ENCODE measurements at places on chromosomes 16 and 17.

- DNase-seq: no peak
Observed at GRCh38 chr17:21275047-21275578, 9.4 kb upstream of the MAP2K3 start.

DNA sequence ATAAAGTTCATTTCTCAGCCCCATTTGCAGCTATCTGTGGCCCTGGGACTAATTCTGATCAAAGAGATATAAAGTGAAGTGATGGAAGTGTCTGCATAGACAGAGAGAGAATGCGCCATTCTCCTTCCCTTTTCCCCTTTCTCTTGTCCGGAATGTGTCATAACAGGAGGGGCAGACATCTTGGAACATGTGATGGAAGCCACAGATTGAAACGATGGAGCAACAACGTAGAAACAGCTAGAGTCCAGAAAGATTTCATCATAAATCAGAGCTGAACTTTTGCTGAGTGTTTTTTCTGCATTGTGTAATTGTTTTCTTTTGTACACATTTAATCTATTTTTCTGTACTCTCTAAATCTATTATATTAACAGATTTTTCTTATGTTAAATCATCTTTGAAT is 11.3 kb downstream of the ASGR1 start:
- DNase-seq: no peak

- no peak for DNase-seq
Observed at GRCh38 chr17:78016852-78017251, 58.3 kb downstream of the TNRC6C start.

GRCh38 chr16:30351586-30352419 is 3.3 kb downstream of the CD2BP2 start:
- no peak for DNase-seq

GRCh38 chr17:44324092-44324570 is 492 bp downstream of the SLC25A39 start:
- DNase-seq: no peak

GRCh38 chr17:68172461-68172954 is 75.3 kb upstream of the AMZ2 start:
- peak; percentile 67 for DNase-seq

DNA sequence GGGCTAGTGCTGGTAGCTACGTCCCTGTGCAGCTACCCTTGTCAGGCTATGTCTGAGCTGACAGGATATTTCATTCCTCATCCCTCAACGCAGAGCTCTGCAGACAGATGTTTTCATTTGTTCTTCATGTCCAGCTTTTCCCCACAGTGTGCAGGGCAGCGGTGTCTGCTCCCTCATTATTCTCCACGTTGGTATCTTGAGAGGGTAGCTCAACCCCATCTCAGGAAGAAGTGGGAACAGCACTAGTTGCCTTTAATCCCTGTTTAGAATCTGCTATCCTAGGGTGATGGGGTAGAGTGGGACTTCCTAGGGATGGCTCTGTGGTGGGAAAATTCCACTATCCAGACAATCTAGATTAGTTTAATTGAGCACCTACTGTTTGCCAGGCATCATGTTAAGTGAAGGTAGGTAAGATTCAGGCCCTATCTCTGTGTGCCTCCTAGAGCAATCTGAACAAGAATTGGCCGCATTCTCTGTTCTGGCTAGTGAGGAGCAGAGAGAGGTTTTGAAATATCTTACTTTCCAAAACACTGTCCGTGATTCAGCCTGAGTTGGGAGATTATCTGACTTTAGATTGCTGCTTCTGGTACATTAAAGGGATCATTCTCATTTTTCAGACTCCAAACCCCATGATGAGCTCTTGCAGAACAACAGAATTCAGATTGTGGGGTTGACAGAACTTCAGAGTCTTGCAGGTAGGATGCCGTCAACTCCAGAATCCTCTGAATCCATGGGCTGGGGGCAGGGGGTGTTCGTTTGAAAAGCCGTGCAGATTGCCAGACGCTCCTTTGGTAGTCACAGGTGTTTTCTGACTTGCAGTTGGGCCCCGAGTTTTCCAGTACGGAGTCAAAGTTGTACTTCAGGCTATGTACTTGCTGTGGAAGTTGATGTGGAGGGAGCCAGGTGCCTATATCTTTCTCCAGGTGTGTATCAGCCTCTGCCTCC is 963 bp downstream of the ALG1 start:
- DNase-seq: no peak

- DNase-seq: no peak
Observed at GRCh38 chr17:57898487-57899311, 48.9 kb upstream of the MRPS23 start.

- no peak for DNase-seq
Observed at GRCh38 chr16:86448306-86448890, 61.9 kb upstream of the FOXF1 start.

DNA sequence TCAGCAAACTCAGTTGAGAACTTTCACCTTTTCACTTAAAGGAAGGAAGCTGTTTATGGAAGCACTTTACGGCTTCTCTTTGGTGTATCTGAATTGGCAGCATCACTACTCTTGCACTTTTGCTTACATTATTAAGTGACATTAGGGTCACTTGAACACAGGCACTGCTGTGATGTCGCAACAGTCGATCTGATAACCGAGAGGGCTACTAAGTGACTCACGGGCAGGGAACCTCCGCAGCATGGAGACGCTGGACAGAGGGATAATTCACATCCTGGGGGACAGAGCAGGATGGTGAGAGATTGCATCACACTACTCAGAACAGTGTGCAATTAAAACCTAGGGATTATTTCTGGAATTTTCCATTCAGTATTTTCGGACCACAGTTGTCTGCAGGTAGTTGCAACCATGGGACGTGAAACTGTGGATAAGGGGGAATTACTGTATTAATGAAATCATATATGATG is 56.5 kb downstream of the DNAH2 start:
- no peak for DNase-seq

DNA sequence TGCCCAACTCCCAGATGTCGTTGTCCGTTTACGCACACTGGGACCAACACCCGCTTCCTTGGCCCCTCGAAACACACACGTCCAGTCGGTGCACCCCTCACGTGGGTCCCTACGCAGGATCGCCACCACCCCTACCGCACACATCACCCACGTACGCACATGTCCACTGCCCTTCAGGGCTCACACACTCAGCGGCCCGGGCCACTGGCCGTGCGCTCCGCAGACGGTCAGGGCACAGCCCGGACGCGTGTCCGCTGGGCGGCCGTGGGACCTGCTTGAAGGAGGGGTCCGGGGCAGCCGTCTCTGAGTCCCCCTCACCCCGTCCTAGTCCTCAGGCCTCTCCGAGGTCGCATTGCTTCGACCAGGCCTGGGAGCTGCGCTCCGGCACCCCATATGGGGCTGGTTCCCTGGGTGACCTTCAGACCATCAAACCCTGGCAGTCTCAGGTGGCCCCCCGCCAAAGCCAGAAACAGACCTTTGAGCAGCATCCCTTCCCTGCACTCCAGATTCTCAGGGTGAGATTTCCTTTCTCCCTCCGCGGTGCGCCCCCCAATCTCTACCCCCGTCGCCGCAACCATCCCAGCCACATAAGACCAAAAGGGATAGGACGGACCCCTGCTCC is 914 bp upstream of the GPRC5B start:
- no peak for DNase-seq

DNA sequence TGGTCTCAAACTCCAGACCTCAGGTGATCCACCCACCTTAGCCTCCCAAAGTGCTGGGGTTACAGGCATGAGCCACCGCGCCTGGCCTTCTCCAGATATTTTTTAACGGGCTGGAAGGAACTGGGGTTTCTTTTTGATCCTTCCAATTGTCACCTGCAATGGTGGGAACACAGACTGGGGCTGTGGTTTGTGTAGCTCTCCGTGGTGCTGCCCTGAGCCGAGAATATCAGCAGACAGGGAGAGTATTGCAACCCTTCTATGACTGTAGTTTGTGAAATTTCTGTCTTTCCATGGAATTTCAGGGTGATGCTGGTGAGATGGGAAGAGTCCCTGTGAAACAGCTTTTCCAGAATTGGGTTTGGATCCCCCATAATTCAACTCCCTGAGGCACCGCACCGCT is 263.5 kb downstream of the ENGASE start:
- DNase-seq: no peak

GRCh38 chr16:10202649-10203048 is 20.4 kb upstream of the GRIN2A start:
- no peak for DNase-seq

DNA sequence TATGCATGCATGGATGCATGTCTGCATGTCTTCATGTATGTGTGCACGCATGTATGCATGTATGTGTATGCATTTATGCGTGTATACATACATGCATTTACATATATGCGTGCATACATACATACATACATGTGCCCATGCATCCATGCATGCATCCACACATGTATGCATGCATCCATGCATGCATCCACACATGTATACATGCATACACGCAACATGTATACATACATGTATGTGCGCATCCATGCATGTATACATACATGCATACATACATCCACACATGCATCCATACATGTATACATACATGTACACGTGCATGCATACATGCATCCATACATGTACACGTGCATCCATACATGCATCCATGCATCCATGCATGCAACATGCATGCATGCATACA is 29.8 kb upstream of the DLX3 start:
- no peak for DNase-seq

DNA sequence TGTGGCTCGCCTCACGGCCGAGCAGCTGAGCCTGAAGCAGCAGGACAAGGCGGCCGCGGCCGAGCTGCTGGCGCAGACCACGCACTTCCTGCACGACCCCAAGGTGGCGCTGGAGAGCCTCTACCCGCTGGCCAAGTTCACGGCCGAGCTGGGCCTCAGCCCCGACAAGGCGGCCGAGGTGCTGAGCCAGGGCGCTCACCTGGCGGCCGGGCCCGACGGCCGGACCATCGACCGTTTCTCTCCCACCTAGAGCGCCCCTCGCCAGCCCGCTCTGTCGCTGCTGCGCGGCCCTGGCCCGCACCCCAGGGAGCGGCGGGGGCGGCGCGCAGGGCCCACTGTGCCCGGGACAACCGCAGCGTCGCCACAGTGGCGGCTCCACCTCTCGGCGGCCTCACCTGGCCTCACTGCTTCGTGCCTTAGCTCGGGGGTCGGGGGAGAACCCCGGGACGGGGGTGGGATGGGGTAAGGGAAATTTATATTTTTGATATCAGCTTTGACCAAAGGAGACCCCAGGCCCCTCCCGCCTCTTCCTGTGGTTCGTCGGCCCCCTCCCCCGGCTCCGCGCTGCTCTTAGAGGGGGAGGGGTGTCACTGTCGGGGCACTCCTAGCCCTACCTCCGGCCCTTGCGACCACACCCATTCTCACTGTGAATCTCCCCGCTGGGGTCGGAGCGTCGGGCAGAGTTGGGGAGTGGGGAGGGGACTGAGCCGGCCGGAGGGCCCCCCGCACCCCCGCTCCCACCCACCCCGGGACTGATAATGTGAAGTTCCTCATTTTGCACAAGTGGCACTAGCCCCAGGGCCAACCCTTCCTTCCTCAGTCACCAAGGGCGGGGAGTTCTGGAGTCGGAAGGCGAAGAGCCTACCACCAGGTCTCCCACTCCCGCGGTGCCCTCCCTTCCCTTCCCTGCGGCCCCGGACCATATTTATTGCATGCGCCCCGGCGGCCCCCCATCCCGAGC is 4.0 kb downstream of the HIC1 start:
- DNase-seq: peak; percentile 16

GRCh38 chr17:55409030-55409800 is 12.4 kb downstream of the MMD start:
- no peak for DNase-seq

GRCh38 chr17:37743875-37744632 is 805 bp downstream of the HNF1B start:
- no peak for DNase-seq

DNA sequence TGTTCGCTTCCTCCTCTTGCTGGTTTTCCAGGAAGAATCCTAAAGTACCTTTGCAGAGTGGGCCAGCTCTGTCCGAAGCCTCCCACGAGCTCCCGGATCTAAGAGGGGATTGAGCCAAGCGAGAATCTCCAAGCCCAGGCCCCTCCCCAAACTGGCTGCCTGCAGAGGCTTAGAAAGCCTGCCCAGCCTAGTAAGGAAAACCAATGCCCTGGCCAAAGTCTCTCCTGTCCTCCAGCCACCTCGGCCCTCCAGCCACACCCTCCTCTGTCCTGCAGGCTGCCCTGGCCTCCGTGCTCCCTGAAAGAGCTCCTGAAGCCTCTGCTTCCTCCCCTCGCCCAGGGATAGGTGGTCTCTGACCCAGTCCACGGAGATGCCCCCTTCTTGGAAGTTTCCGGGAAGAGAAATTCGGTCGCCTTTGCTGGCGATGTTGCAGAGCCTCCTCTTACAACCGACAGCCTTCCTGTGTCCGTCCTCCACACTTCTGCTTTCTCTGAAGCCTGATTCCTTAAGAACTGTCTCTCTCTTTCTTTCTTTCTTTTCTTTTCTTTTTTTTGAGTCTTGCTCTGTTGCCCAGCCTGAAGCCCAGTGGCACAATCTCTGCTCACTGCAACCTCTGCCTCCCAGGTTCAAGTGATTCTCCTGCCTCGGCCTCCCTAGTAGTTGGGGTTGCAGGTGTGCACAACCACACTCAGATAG is 54.9 kb upstream of the TOB1 start:
- DNase-seq: no peak

DNA sequence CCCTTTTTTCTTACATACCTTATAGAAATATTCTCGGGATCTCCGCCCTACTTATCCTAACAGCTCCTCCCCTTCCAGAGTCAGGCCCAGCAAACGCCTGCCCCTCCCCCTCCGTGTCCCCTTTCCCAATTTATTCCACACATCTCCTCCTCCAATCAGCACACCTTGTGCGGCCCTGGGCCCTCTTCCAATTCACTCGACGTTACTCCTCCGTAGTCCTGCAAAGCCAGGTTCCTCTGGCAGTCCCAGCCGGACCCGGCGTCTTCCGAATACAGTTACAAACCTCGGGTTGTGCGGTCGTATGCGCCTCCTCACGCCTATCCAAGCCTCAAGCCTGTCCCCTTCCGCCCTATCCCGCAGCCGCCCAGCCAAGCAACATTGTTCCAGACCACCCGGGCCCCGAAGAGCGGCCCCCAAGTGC is 677 bp downstream of the CBX1 start:
- DNase-seq: no peak

DNA sequence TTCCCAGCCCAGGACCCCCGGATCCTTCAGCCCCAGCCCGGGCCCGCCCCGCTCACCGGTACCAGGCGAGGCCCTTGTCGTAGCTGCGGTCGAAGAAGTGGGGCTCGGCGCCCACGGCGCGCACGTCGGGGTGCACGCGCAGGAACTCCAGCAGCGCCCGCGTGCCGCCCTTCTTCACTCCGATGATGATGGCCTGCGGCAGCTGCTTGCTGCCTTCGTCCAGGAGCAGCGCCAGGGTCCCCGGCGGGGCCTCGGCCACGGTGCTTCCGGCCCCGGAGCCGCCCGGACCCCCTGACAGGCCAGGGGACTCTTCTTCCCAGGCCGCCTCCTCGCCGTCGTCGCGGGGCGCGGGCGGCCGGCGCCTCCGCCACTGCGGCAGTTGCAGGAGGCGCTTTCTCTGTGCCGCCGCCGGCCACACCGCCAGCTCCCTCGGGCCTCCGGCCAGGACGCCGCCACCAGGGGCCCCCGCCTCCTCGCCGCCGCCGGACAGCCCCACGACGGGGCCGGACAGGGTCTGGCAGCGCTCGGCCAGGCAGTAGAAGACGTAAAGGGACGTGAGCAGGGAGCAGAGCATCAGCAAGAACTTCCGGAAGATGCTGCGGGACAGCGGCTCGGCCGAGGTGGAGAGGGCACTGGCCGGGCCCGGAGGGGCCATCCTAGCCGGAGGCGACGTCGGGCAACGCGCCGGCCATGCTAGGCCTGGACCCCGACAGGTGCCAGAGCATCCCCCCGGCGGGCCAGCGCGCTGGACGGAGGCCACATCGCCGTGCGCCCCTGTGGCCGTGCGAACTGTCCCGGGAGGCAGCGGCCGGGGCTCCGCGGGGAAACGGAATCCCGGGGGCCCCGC is 1.0 kb downstream of the HS3ST3A1 start:
- DNase-seq: no peak

Measured in activated naive CD4-positive, alpha-beta T cell (primary cell).